ENCODE measurements at places on chromosomes 6 and 20.

GRCh38 chr6:152091851-152092341 lies 284.4 kb downstream of the ESR1 start:
- DNase-seq: no peak

GRCh38 chr6:121652223-121652622 lies 216.8 kb downstream of the GJA1 start:
- DNase-seq: no peak

DNA sequence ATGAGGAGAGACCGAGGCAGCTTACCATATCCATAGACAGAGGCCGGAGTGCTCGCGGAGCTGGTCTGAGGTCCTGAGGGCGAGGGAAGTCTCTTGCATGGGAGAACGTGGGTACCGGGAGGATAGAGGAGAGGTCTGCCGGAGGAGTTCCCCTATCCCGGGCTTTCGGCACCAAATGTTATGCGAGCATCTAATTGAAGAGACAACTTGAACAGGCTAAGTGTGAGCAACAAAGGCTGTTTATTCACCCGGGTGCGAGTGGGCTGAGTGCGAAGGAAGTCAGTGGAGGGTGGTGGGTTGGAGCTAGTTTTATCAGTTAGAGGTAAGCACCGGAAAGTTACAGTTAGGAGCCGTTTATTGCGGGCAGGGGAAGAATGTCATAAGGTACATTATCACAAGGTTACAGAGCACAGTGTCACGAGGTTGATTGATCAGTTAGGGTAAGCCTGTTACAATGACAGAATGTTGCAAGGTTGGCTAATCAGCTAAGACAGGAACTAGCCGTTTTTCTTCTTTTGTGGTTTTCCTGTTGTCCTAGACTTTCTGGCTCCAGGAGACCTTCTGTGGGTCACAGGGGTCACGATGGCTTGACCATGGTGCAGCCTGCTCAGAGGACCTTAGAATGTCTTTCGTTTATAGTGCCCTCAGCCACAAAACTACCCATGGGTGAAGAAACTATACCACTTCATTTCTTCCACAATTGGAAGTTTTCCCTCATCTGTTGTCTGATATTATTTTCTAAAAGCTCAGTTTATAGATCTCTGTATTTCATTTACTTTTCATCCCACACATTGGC lies 746.0 kb upstream of the ADGRB3 start:
- DNase-seq: no peak

DNA sequence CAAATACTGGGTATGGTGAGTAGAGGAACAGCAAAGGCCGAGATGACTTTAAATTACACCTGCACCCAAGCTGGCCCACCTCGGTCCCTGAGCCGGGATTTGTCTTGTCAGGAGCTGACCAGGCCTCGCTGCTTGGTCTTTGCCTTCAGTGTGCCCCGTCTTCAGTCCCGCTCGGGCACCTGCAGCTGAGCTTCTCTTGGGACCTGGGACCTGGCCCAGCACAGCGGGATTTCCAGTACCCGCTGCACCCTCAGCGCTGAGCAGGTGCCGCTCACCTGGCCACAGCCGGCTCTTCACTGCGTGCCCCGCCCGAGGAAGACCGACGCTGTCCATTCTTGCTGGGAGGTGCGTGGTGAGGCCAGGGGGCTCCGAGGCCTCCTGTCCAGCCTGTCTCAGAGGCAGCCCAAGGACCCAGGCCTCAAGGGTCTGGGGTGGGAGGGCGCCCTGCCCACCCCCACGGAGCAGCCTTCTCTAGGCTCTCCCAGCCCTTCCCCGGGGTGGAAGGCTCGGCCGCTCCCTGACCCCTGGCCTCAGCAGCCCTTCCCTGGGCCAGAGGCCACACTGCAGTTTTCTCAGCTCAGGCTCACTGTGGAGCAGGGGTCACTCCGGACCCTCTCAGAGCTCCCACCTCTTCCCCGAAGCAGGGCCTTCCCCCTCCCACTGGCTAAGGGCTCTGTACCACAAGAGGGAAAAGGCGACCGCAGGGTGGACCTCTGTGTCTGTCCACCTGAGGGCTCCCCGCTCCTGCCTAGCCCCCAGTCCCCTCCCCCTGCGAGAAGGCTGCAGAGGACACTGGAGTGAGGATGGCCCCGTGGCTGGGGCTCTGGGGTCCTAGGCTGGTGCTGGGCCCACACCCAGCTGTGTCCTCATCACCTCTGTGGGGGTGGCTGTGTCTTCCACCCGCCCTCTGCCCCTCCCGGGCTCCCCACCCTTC lies 119.3 kb downstream of the RNASET2 start:
- DNase-seq: no peak

DNA sequence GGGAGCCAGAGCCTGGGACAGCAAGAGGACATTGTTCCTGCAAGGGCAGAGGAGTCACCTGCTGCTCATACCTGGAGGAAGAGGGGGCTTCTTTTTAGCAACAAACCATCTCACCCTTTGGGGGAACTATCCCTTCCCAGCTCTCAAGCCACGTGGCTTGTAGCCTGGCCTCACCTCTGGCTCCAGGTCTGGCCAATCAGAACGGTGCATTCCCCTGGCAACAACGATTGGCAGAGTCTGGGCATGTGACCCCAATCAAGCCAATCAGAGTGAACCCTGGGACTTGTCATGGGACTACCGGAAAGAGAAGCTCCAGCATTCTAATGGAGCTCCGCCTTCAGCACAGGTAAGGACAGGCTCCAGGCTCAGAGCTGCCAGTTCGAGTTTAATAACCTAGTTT lies 33.6 kb downstream of the KCNB1 start:
- no peak for DNase-seq

DNA sequence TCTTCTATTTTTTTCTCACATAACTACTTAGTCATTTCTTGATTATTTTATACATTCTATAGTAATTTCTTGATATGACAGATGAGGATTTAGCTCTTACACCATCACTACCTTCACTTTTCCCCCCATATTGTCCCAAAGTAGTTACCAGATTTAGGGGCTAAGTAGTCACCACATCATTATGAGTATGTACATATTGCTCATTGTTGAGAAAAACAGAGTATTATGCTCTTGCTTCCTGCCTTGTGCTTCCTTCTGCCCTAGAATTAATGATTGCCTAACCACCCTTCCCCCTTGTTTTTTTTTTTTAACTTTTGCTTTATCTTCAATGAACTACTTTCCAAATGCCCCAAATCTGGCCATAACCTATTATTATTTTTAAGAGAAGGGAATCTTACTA lies 6.8 kb upstream of the HLA-B start:
- DNase-seq: no peak

DNA sequence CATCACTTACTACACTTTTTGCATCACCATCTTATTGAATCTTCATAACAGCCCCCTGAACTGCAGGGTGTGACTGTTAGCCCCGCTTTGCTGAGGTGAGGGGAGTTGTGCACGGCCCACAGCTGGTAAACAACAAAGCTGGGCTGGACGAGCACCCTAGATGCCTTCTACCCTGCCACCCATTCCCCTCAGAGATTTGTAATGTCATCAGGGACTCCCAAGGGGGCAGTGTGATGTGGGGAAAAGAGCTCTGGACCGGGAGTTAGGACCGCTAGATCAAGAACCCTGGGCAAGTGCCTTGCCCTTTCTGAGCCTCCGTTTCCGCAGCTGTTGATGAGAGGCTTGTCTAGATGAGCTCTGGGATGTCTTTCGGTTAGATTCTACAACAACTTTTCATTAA lies 20.9 kb downstream of the PKIG start:
- DNase-seq: no peak

GRCh38 chr6:43495409-43495941 lies 14.7 kb downstream of the LRRC73 start:
- DNase-seq: no peak

- DNase-seq: no peak
Observed at GRCh38 chr6:48990739-48991138, 472.3 kb downstream of the MMUT start.

All from renal cortex interstitium (tissue), 15 donors.